ENCODE measurements at places on chromosomes 1 and 21.

- no peak for DNase-seq
Measured at GRCh38 chr1:59025898-59026426, 242.1 kb upstream of the JUN start.

DNA sequence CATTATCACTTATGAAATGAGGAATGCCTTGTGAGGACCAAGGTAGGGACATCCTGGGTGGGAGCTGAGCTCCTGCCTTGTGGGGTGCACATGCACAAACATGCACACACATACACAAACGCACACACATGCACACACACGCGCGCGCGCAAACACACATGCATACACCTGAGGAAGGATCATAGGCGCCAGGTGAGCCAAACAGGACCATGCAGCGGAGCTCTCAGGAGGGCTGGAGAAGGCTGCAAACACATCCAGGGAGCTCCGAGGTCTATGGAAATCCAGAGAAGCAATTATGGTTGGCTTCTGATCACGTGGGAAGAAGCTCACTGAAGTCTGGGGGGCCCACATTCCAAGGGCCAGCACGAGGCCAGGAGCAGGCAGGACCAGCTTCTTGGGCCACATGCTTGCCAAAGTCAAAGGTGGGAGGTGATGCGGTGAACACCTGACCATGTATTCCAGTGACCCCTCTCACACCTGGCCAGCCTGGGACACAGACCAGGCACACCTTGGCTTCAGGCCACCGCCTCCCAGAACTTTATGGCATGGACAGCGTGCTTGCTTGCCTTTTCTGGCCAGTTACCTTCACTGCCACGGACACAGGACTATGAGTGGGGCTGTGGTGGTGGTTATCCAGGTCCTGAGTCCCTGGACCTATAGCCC is 13.6 kb downstream of the GPR137B start:
- no peak for DNase-seq

- no peak for DNase-seq
Measured at GRCh38 chr1:5343256-5344020, 648.8 kb downstream of the NPHP4 start.

GRCh38 chr1:244665771-244666217 is 12.9 kb downstream of the DESI2 start:
- no peak for DNase-seq

DNA sequence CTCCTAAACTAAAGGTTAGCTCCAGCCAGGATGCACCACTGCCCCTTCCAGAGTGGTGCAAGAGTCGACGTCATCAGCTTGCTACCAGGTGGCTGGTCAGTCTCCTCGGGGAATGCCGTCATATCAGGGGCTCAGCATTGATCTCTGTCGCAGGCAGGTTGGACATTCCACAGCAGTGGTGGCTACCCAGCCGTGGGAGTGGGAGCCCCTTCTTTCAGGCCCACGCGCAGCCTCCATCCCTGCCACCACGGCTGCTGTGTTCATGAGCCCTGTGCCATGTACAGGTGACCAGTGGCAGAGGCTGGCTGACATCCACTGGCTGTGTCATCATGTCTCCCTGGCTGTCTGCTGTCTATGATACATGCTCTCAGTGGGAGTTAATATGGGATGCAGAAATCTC is 25.5 kb downstream of the IL10RB start:
- no peak for DNase-seq

- DNase-seq = no peak
Measured at GRCh38 chr1:23567996-23568607, 8.8 kb upstream of the ID3 start.

- no peak for DNase-seq
Measured at GRCh38 chr1:204647805-204648153, 37.8 kb downstream of the LRRN2 start.

DNA sequence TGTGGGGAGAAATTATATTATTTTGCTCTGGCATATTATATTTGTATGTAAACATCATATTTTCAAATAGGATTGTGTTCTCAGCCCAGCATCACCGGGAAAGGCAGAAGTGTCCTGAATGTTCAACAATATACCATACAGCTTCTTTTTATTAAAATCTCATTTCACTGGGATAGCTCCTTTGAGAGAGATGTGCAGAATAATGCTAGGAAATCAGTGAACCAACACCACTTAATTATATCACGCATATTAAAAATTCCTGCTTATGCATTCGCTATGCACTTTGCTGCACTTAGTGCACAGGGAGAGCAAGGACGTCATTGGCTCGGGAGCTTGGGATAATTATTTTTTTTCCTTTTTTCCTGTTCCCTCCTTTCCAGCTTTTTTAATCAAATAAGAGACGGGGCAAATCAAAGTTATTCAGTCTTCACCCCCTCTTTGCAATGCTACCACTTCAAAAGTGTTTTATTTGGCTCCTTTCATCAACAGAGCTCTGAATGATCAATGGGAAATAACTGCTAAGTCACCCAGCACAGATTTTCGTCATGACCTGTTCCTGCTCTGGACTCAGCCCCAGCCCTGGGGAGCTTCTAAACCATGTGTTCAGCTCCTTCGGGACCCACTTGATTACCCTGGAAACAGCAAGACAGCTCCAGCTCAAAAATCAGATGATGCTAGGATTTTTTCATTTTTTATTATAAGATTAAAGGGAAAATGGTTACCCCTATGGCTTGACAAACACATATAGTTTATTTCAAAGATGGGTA is 165.5 kb upstream of the DUSP10 start:
- DNase-seq = no peak

GRCh38 chr1:4256351-4256750 is 356.3 kb upstream of the C1orf174 start:
- DNase-seq = no peak

DNA sequence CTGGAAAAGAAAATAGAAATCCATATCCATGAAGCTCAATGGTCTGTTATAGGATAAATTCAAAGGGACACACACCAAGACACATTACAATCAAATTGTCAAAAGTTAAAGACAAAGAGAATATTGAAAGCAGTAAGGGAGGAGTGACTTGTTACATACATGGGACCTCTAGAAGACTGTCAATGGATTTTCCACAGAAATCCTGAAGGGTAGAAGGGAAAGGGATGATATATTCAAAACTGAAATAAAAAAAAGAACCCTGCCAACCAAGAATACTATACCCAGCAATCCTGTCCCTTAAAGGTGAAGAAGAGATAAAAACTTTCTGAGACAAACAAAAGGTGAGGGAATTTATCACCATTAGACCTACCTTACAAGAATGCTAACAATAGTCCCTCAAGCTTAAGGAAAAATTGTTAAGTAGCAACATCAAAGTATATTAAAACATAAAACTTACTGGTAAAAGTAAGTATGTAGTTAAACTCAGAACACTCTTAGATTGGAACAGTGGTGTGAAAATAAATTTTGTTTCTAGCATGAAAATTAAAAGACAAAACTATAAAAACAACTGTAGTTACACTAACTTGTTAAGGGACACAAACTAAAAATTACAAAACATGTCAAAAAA is 103.2 kb upstream of the APP start:
- no peak for DNase-seq

GRCh38 chr21:28333578-28334075 is 659.0 kb downstream of the LTN1 start:
- no peak for DNase-seq

- no peak for DNase-seq
Measured at GRCh38 chr1:208724079-208724478, 479.9 kb upstream of the PLXNA2 start.

- DNase-seq = no peak
Measured at GRCh38 chr1:1163538-1164070, 10.1 kb upstream of the TTLL10 start.

DNA sequence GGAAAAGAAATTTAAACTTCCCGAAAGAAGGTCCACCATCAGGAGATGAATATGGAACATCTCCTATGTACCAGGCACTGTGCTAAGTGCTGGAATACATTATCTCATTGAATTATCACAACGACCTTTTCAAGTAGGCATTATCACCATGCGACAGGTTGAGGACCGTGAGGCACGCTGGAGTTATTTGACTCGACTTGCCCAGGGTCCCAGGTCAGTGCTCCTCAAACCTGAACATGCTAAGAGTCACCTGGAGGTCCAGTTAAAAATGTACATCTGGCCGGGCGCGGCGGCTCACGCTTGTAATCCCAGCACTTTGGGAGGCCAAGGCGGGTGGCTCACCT is 15.9 kb upstream of the AGTRAP start:
- DNase-seq = no peak

- DNase-seq = no peak
Measured at GRCh38 chr1:246324711-246325110, 182.4 kb downstream of the SMYD3 start.

DNA sequence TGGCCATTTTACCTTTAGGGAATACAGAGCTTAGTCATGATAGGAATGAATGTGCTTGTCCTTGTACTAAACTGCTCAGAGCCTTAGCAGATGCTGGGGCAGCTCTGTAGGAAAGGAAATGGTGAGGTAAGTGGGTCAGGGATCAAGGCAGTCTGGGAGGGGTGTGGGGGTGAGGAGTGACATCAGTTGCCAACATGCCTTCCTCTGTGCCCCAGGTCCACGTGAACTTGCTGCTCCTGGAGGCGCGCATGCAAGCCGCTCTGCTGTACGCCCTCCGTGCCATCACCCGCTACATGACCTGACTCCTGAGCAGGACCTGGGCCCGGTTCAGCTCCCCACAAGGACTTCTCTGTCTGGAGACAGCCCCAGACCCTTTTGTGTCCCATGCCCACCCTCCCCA is 21.2 kb downstream of the SESN2 start:
- no peak for DNase-seq

DNA sequence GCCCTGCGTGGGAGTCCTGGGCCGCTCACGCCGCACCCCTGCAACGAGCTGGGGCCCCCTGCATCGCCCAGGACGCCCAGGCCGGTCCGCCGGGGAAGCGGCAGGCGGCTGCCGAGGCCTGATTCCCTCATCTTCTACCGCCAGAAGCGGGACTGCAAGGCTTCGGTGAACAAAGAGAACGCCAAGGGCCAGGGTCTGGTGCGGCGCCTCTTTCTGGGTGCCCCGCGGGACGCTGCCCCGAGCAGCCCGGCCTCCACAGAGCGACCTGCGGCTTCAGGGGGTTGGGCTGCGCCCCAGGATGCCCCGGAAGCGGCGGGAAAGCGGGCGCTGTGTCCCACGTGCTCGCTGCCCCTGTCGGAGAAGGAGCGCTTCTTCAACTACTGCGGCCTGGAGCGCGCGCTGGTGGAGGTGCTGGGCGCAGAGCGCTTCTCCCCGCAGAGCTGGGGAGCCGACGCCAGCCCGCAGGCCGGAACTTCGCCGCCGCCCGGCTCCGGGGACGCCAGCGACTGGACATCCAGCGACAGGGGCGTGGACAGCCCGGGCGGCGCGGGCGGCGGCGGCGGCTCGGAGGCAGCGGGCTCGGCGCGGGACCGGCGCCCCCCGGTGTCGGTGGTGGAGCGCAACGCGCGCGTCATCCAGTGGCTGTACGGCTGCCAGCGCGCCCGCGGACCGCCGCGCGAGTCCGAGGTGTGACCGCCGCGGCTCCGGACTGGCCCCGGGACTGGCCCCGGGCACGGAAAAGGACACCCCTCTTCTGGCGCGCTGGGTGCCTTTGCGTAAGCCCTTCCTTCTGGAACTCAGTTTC is 2.7 kb downstream of the FAM110D start:
- DNase-seq = no peak

DNA sequence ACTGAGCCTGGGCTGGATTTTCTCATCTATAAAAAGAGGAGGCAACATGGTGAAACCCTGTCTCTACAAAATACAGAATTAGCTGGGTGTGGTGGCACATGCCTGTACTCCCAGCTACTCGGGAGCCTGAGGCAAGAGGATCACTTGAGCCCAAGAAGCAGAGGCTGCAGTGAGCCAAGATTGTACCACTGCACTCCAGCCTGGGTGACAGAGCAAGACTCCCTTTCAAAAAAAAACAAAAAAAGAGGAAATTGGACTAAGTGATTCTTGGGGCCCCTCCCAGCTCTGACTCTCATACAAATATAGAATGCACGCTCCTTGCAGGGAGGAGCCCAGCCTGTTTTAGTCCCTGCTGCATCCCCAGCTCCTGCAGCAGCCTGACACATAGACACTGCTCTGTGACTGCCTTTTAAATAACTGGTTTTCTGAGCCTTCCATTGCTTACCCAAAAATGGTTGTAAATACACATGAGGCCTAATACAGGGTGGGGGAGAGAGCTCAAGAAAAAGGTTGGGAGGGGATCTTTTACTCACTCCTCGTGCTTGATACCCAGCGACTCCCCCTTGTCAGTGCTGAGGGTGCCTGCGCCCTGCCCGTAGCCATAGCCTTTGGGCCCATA is 17.2 kb downstream of the CSRP1 start:
- DNase-seq = no peak

DNA sequence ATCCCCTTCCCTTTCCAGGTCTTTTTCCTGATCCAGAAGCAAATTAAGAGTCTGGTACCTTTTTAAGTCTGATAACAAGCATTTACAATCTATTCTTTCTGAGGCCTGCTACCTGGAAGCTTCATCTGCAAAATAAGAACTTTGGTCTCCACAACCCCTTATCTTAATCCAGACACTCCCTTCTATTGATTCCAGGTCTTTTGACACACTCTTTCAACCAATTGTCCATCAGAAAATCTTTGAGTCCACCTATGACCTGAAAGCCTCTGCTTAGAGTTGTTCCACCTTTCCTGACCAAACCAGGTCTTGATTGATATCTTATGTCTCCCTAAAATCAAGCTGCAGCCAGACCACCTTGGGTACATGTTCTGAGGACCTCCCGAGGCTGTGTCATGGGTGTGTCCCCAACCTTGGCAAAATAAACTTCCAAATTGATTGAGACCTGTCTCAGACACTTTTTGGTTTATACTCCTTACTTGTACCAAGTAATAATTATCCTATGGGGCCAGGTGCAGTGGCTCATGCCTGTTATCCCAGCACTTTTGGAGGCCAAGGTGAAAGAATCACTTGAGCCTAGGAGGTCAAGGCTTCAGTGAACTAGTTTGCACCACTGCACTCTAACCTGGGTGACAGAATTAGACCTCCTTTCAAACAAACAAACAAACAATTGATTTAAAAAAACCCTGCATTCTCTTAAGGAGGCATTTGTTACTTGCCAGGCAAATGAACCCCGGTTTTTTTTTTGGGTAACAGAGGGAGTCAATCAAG is 126.1 kb downstream of the MAP3K21 start:
- no peak for DNase-seq

GRCh38 chr1:111347026-111347425 is 56.4 kb downstream of the CHIA start:
- DNase-seq = no peak

GRCh38 chr1:14923727-14924452 is 229.7 kb upstream of the TMEM51 start:
- no peak for DNase-seq

DNA sequence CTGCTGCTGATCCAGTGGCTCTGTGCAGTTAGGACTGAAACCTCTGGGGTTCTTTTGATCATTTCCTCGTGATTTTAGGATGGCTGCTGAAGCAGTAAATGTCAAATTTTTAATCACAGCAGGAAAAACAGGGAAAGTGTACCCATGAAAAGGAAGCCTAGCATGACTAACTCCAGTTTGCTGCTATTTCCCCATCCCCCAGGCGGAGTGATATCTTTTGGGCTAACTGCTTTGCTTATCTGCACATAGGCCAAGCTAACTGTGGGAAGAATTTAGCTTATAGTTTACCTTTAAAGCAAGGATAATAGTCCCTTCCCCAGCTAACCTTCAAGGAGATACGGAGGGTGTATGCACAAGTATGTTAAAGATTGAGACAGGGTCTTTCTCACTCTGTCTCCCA is 149.8 kb upstream of the TNR start:
- no peak for DNase-seq

- DNase-seq = no peak
Measured at GRCh38 chr1:89610457-89611011, 22.4 kb upstream of the LRRC8C start.

All from stimulated activated CD8-positive, alpha-beta memory T cell treated with anti-CD3 and anti-CD28 coated beads, Interleukin-4, amount 100 ng/mL, for 1 hour (primary cell).